ENCODE measurements at places on chromosomes 7 and 10.

- no peak for DNase-seq
Observed at GRCh38 chr7:11300241-11300640, 326.6 kb downstream of the PHF14 start.

DNA sequence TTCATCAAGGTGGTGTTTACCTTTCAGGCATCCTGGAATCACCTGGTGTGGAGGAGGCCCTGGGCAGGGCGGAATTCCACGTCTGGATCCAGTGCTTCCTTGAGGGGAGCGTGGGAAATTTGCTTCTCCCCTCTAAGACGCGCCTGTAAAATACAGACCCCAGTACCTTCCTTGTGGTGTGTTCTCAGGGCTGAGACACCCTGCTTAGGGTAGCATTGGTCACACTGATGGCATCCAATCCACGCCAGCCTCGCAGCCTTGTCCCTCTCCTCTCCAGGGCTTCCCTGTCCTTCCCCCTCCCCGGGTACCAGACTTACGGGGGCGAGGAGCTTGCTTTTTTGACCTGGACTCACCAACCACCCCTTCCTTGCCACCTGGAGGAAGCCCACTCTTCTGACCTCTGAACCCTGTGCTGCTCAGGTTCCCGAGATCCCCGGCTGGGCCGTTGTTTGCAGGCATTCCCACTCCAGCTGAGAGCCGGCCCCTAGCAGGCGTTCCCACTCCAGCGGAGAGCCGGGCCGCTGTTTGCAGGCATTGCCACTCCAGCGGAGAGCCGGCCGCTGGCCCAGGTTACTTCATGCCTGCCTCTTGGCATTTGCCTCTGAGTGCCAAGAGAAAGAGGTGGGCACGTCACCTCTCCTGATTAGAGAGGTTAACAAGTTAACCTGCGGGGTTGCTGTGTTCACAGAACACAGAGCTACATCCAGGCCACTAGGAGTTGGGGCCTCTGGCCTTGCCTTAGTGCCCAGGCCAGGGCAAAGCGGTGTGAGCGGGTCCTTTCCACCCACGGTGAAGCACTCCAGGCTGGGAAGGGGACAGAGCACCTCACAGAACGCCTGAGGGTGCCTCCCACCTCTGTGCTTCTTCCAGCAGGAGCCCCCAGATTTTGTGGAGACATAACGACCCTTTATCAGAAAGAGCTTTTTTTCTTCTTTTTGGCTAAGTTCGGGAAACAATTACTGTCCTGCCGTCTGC, 254.0 kb upstream of the PPP2R2D start:
- DNase-seq: no peak

GRCh38 chr7:42692621-42693020, 219.2 kb downstream of the C7orf25 start:
- DNase-seq: no peak

- DNase-seq: no peak
Observed at GRCh38 chr10:86945361-86946212, 11.8 kb downstream of the MMRN2 start.

DNA sequence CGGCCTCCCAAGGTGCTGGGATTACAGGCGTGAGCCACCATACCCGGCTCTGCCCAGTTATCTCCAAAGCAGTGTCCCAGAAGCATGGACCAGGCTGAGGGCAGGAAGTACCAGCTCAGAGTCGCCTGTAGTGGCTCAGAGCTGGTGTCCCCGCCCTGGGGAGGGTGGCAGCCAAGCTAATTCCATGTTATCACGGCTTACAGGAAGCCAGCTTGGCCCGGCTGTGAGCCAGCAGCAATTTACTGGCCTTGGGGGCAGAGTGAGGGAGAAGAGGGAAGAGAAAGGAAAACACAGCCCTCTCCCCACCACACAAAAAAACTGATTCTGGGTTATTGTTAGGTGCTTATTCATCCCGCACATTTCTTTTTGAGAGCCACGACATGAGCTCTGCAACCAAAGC, 88.1 kb downstream of the HIP1 start:
- DNase-seq: no peak

DNA sequence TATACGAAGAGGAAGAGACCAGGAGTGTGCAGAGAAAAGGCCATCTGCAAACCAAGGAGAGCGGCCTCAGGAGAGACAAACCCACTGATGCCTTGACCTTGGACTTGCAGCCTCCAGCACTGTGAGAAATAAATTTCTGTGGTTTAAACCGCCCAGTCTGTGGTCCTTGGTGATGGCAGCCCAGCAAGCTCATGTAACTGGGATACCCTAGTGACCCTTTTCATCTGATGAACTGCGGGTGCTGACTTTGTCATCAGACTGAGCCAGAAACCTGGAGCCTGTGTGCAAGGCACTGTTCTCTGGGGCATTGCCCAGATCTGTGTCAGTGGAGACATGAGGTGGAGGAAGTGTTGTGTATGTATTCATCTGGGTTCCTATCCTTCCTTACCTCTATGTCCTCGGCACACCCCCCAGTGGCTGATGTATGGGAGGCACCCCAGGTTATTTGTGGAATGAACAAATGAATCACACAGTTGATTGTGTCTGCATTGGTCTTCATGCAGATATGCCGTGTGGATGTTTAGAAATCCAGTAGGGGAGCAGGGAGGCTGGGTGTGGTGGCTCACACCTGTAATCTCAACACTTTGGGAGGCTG, 64.5 kb upstream of the BTBD16 start:
- DNase-seq: no peak

DNA sequence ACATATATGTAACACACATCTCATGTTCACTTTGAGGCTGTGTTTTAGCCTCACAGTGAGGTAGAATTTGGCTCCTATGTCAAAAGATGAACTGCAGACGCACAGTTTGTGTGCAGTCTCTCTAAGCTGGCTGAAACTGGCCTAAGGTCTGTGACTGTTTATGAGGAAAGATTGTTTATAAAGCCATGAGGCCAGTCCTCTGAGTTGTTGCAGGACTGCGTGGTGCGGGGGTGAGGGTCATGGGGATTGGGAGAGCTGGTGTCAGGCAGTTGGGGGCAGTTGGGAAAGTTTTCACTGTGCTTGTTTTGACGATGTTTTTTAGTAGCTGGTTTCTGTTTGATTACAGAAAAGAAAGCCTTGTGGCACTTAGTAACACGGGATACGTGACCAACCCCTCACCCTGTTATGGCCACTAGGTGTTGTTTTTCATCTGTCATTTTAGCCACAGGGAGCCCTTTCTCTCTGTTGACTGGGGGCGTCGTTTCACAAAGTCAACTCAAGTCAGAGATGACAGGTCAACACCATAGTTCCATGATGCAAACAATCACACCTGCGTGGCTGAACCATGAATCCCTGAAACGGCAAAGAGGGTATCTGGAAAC, 310.9 kb downstream of the CCDC3 start:
- no peak for DNase-seq
